ENCODE measurements at places on chromosomes 1 and 21.

DNA sequence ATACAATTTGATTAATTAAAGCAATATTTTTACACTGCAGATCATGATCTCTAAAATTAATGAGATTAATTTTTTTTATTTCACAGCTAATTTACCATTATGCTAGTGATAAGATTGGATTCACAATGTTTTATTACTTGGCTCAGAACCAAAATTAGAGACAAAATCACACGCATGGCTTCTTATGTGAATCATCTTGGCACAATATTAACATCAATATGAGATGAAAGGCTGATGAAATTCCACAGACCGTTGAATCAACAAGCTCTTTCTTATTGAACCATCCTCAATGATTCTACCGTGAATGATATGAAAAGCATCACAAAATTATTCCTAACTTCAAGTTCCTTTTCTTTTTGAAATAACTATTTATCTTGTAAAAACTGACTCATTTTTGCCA lies 544.9 kb downstream of the KCNT2 start:
- no peak for DNase-seq

DNA sequence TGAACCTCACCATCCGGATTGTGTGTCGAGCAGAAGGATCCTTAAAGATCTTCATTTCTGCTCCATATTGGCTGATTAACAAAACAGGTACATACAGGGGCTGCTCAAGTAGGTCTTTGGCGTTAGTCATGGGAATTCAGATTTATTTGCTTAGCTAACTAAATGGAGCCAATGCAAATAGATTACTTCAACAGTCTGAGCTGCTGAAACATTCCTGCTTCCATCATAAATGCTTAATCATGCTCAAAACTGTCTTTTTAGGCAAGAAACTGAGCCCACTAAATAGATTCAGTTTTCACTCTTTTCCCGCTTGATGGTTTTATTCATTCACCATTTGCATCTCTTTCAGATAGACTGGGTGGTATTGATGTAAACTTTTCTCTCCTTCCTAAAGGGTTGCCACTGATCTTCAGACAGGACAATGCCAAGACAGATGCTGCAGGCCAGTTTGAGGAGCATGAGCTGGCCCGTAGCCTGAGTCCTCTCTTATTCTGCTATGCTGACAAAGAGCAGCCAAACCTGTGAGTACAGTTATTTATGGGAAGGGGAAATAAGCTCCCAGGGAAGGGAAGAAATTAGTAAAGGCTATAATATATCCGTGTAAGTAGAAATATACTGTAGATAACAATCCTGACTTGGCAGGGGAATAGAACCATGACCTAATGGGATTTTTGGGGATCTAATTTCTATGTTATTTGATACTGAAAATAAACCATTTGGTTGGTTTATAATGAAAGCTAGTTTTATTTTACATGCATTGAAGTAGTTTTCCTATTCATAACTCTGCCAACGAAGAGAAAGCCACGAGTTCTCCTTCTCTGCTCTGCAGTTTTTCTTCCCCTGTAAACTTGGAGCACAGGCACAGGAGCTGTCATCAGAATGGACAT lies 126.4 kb downstream of the VPS13D start:
- no peak for DNase-seq

- DNase-seq, result no peak
Measured at GRCh38 chr1:178021950-178022349, 52.1 kb upstream of the SEC16B start.

DNA sequence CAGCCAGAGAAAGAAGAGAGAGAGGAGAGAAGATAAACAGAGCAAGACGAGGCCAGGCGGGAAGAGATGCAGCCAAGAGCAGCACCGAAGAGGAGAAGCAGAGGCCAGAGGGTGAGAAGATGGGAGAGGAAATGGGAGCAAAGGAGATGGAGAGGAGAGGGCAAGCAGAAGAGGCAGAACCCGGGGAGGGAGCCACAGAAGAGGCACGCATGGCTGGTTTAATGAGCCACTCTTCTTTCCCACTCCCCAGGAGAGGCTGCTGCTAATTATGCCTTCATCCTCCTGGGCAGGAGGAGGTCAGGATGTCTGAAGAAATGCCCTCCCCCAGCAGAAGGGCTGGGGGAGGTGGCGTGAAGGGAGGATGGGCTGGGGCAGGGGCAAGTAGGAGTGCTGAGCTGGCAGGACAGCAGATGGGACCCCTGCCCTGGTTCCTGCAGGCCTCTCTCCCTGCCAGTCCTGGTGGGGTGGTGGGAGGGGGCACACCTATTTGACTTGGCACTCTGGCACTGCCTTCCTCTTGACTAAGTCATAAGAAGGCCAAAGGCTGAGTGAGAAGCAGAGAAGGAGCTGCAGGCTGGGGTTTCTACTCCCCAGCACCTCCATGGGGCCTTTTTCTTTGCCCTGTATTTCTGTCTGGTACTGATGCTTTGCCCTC lies 32.3 kb downstream of the KIRREL1 start:
- DNase-seq, result no peak

DNA sequence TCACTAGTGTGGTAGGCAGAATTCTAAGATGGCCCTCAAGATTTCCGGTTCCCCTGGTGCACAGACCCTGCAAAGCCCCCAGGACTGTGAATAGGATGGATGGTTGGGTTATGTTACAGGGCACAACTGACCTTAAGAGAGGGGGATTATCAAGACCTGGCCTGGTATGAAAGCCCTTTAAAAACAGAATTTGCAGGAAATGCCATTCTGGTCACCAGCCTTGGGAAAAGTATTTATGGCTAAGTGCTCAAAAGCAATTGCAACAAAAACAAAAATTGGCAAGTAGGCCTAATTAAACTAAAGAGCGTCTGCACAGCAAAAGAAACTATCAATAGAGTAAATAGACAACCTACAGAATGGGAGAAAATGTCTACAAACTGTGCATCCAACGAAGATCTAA lies 144.7 kb upstream of the EDN2 start:
- DNase-seq, result no peak

GRCh38 chr1:7299994-7300393 lies 471.1 kb upstream of the VAMP3 start:
- no peak for DNase-seq

DNA sequence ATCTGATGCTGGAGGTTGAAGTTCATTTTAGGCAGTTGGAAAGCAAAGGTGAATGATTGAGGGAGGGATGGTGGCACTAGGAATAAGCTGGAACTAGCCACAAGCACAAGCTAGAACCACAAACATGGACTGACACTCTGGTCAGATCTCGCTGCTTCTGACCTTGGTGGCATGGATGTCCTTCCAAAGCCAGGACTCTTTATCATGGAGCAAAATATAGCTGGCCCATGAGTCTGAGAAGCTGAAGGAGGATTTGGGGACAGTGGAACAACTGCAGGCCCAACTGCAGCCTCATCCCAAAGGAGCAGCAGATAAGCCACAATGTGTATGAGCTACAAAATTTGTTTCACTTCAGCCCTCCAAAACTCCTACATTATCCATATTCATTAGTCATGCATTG lies 35.5 kb downstream of the SRSF11 start:
- no peak for DNase-seq

DNA sequence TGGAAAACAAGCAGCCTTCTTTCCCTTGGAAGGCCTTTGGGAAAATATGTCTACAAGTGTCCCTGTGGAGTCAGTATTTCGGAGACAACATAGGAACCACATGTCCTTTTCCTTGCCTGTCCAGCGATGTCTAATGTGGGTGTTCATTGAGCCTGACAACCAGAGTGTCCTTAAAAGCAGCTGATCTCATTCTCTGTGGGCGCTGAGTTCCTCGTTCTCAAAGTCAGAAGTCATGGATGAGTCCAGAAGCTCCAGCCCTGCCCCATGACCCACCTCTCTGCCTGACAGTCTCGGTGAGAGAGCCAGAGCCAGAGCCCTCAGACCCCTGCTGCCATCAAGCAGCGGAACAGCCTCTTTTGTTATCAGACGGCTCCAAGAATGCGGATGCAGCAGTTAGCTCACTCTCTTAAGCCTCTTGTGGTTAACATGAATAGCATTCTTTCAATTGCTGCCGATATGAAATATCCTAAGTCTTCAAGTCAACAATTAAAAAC lies 329.2 kb downstream of the TGFB2 start:
- no peak for DNase-seq

DNA sequence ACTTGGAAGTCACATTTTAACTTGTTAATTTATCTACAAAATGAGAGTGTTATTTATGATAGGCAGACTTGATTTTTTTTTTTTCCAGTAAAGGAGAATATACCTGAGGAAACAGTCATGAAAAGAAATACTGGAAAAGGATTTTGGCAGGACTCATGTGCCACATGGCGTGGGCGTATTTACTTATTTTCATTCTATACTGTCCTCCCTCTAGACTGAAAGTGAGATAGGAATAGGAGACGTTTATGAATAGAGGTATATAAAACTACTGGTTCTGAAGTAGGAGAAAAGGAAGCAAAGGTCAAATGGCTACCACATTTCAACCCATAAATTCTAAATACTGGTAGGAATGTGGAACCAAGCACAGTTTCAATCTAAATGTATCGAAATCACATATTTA lies 94.8 kb upstream of the MPC2 start:
- DNase-seq, result no peak

GRCh38 chr1:27604579-27605299 lies 795 bp upstream of the AHDC1 start:
- no peak for DNase-seq

- no peak for DNase-seq
Measured at GRCh38 chr1:14881775-14882672, 271.5 kb upstream of the TMEM51 start.

- no peak for DNase-seq
Measured at GRCh38 chr1:214448536-214448935, 102.9 kb downstream of the PTPN14 start.

GRCh38 chr1:162625679-162626078 lies 6.6 kb upstream of the DDR2 start:
- no peak for DNase-seq

- no peak for DNase-seq
Measured at GRCh38 chr1:102118150-102118549, 121.4 kb upstream of the OLFM3 start.

GRCh38 chr1:182107209-182107608 lies 45.7 kb upstream of the ZNF648 start:
- no peak for DNase-seq

DNA sequence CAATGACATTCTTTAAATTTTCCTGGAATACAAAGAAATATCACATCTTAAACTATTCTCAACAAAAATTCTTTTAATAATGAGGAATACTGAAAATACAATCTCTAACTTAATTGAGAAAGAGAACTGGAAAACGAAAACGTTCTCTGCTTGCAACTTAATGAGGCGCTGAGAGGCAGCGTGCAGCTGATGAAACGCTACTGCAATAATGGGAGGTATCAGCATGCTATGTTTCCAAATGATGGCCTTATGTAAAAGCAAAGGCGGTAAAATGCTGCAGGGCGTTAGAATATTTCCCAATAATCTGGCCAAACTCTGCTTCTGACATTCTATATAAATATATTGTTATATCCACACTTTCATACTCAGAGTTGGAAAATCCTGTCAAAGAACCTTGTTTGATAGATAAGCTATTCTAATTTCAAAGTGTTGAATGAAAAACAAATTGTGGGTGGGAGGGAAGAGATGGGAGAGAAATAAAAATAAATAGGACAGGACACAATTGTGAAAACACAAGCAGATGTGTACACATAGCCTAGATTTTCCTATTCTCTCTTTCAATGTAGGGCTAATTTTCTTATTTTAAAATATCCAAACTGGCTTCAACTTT lies 70.9 kb downstream of the APP start:
- no peak for DNase-seq

GRCh38 chr1:199857108-199857507 lies 170.4 kb upstream of the NR5A2 start:
- DNase-seq, result no peak

DNA sequence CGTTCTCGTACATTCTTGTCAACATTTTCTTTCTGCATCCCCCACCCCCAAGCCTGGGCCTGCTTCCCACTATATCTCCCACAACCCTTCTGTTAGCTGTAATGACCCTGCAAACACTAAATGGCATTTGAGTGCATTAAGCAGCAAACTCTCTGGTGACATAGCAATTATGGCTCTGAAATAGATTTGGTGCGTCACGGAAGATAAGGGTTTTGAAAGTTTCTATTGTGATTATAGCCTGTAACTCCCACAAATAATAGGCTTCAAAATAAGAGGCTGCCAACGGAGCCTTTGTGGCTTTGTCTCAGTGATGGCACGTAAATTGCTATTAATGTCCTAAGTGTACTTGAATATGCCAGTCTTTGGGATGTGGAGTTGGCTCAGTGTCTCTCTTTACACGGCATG lies 277.6 kb downstream of the PBX1 start:
- no peak for DNase-seq

DNA sequence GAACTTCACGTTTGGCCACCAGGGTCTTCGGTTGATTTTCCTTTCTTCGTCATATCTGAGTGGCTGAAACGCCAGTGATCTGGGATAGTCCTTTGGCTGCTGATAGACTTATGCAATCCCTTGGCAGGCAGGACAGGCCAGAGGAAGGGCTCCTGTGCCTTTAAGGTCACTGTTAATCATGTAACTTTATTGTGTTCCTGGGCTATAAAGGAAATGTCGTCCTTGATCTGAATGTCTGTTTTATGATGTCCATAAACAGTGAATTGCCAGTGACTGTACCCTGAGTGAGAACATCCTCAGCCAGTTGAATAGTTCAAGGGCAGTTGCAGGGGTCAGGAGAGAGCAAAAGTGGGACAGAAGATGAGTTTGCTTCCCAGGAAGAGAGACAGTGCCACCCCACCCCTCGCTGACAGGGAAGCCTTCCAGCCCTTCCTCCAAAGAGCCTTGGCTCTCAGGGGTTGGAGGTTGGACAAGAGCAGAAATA lies 68.0 kb downstream of the PDE9A start:
- no peak for DNase-seq

DNA sequence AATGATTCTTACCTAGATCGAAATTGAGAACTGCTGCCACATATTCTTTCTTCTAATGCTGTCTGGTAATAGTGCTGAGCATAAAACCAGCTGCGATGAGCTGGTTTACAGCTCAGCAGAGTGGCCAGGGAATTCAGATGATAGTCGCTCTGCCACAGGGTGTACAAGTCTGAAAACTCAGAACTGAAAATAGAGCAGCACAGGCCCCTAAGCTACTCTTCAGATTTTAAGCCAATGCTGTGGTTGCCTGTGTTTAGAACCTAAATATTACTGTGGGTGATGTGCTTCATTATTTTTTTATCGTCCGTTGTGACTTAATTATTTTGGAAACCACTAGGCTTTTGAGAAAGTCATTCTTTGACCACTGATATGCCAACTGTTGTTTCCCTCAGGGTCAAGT lies 152.0 kb downstream of the ADGRL4 start:
- no peak for DNase-seq

- DNase-seq, result no peak
Measured at GRCh38 chr1:228081578-228082213, 812 bp upstream of the ARF1 start.

- no peak for DNase-seq
Measured at GRCh38 chr1:1892763-1893120, 1.9 kb upstream of the GNB1 start.
